ENCODE measurements at places on chromosomes 11 and 22. TPM values are rescaled to one million over a fixed set of nuclear protein-coding genes. Genes with fewer than 3 reads are reported as not detected.

NOX4 gene
- total RNA-seq: 81.8 TPM

PHOX2A gene
- not detected for total RNA-seq

CASP4 gene
- total RNA-seq: 177 TPM

RBFOX2 gene
- total RNA-seq: 99.2 TPM

C1QTNF6 gene
- total RNA-seq: 5.0 TPM

KRTAP5-1 gene
- not detected for total RNA-seq

DNA sequence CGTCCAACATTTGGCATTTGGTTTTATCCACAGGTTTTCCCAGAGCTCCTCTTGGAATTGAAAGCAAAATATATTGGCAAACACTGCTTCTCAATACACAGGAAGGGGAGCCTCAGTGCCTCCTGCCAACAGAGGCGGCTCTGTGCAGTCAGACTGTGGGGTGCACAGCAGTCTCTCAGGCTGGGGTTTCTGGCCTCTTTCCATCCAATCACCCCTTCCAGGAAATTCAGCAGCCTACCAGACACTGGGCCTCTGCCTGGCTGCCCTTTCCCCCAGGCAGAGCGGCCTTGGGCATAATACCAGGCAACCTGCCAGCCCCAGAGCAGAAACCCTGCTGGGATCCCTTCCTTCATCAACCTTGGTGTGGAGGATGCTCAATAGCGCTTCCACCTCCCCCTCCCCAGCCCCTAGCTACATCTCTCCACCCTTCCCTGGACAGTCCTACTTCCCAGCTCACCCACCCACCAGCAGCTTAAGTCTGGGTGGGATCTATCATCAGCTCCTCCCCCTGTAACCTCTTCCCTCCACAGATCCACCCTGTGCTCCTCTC, 17.8 kb upstream of the RAPSN start:
- DNase-seq: peak; percentile 80

- no peak for DNase-seq
Observed at GRCh38 chr11:47914743-47915142, 65.6 kb upstream of the PTPRJ start.

GRCh38 chr22:40123387-40123786, 54.3 kb upstream of the TNRC6B start:
- no peak for DNase-seq

GRCh38 chr22:41752011-41752970, 48.2 kb upstream of the CCDC134 start:
- no peak for DNase-seq

GRCh38 chr11:112961751-112962578, 745 bp downstream of the NCAM1 start:
- no peak for DNase-seq

- DNase-seq: peak; percentile 36
Observed at GRCh38 chr11:74702383-74703007, 28.7 kb downstream of the CHRDL2 start.

DNA sequence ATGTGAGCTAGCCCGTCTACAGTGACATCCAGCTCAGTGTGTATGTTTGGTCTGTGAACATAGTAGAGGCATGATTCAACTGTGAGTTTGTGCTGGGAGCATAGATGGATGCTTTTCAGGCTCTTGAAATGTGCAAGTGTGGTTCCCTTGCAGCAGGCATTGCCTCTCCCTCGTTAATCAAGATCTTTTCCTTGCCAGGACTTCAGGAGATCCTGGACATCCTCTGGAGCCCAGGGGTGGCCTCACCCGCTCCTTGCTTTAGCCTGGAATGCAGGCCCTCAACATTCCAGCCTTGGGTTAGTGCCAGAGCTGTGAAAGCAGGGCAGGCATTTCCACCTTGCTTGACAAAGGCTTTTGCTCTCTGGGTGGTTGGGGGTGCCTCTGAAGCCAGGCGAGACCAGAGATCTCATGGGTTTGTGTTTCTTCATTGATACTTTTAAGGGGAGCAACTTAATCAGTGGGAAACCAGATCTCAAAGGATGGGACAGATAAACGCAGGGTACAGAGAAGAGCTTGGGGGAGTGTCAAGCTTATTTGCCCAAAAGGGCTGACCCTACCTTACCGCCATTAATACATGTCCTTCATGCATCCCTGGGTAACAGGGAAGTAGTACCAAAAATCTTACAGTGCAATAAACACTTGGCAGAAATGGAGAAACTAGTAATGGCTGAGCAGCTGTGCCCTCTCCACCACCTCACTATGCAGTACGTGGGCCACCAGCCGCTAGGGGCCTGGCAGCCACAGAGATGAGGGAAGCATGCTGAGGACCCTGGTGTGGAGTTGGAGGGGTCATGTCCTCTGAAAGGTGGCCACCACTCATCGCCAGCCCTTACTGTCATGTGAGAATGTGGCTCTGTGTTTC, 72.1 kb downstream of the PTPRJ start:
- no peak for DNase-seq

DNA sequence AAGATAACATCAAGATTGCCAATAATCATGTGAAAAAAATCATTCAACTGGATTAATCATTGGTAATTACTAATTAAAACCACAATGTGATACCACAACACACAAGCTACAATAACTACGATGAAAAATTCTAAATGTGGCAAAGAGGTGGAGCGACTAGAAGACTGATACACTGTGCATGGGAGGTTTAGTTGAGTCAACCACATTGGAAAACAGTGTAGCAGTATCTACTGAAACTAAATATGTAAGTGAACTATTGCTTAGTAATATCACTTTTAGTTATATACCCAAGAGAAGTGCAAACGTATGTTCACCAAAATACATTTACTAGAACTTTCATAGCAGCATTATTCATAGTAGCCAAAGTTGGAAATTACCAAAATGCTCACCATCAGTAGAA, 359.9 kb downstream of the ETS1 start:
- DNase-seq: no peak

DNA sequence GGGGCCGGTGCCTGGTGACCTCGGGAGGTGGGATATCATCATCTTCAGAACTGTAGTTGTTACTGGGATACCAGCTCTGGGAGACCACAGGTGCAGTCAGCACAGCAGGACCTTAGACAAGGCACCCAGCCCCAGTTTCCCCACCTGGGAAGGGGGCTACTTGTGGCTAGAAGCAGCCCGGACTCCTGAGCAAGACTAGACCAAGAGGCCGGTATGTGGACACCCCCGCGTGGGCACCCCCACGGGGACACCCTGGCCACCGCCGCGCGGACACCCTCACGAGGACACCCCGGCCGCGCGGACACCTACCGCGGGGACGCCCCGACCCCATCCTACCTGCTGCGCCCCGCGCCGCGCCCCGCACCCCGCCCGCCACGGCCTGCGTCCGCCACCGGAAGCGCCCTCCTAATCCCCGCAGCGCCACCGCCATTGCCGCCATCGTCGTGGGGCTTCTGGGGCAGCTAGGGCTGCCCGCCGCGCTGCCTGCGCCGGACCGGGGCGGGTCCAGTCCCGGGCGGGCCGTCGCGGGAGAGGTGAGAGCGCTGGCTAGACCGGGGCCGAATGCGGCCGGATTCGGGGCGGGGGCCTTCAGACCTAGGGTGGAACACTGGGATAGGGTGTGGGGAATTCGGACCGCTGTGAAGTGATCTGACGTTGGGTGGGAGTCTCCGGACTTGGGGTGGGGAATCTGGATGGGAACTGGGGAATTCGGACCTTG, at the start of the genes COMT and TXNRD2:
TSS of gene COMT (plus strand) at position 408 of the 718 bp plus-strand sequence. CDS start 20,755 bp downstream, outside the sequence.
TSS of gene TXNRD2 (minus strand) at position 454 of the 718 bp plus-strand sequence. CDS start at position 439, 15 bp downstream.
- DNase-seq: no peak

DNA sequence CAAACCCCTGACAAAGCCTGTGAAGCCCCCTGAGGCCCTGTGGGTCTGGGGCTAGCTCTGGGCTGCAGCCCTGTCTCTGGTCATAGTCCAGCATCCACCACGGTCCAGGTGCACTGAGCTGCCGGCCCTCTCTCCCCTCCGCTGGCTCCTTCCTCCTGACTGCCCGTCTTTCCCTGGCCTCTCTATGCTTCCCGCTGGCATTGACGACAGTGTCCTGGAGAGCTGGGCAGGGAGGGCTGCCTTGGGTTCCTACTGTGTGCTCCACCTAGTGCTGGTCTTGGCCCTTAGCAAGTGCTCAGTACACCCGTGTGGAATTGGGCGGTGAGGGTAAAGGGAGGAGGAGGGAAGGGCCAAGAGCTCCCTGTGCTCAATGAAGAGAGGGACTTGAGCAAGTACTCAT, 868 bp upstream of the MYEOV start:
- DNase-seq: no peak

DNA sequence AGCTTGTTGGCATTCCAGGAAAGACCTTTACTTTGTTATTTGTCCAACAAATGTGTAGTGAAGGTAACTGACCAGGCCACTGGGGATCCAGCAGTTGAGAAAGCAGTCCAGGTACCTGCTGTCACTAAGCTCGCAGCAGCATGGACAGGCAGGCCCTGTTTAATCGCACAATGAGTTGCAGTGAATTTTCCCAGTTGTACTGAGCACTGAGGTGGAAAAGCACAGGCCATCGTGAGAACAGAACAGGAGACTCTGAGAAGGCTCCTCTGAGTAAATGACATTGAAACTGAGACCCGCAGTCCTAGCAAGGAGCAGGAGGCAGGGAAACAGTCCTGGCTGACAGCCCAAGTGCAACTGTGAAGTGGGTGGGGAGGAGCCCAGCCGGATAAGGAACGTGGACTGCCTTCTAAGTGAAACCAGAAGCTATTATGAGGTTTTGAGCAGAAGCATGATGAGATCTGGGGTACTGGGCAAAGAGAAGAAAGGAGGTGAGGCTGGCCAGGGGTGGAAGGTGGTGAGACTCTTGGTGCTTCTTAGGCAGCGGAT, 39.8 kb upstream of the CDON start:
- DNase-seq: no peak

DNA sequence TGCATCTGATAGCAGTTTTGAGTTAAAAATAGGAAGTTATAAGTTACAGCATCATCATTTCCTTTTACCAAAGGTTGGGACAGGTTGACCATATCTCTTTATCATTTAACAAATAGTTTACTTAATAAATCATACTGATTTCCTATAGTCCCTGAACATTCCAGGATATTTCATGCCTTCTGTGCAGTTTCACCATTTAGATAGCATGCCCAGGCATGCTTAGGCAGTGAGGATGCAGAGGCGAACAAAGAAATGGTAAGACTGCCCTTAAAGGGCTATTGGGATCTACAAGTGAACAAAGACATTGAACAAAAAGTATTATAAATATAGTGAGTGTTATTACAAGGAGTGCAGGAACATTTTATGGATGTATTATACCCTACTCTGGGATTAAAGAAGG, 96.4 kb downstream of the PRMT3 start:
- no peak for DNase-seq

GRCh38 chr11:123852321-123852720, 33.1 kb downstream of the TMEM225 start:
- DNase-seq: no peak

- DNase-seq: no peak
Observed at GRCh38 chr22:46018859-46019258, 41.9 kb upstream of the WNT7B start.

- DNase-seq: no peak
Observed at GRCh38 chr11:94450048-94450447, 43.6 kb downstream of the MRE11 start.

DNA sequence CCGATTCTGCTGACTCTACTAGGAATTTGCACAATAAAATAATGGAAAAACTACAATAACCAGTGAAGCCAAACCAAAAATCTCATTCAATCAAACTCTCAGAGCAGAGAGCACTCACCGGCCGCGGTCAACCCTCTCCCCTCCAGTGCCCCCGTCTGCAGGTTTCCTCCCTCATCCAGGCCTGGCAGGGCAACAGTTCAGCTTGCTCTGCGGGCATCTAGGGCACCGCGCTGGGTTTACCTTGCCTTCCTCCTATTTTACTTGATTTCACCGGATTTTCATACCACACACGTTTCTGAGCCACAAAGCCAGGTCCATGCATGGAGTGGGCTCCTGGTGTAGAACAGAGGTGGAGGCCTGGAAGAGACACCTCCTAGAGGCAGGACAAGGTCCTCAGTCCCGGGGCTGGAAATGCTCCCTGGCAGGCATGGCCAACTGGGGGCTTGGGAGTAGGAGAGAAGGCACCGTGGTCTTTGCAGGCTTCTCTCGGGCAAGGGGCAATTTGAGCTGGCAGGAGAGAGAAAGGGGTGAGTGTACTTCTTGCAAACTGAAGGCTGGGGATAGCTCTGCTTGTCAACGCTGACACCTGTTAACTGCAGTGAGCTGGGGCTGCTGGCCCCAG, 938.4 kb downstream of the BRD1 start:
- DNase-seq: no peak

GRCh38 chr22:19674129-19674928, 40.0 kb upstream of the SEPTIN5 start:
- DNase-seq: peak; percentile 86

DNA sequence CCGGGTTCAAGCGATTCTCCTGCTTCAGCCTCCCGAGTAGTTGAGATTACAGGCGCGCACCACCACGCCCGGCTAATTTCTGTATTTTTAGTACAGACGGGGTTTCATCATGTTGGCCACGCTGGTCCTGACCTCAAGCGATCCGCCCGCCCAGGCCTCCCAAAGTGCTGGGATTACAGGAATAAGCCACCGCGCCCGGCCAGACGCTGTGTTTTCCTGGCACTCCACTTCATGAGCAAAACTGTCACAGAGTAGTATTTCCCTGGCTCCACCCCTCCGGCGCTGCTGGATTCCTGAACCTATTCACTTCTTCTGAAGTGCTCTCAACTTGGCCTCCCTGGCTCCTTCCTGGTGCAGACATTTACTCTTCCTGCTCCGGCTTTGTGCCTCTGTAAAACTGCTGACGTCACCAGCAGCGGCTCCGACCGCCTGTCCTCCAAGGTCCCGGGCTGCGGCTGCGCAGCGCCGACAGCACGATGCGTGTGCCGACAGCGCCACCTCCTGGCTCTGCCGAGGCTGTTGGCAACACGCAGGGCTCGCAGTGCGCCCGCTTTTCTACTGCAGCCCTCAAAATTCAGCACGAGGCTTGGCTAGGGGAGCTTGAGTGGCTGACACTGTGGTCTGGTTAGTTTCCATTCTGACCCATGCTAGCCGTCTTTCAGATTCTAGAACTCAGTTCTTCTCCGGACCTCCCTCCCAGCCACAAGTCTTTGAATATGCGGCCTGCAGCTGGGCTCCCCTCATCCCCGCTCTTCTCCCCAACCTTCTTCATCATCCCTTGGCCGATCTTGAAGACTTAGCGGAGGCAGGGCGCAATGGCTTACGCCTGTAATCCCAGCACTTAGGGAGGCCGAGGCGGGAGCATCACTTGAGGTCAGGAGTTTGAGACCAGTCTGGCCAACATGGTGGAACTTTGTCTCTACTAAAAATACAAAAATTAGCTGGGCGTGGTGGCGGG, 36.6 kb downstream of the APOL3 start:
- DNase-seq: peak; percentile 97

- peak; percentile 16 for DNase-seq
Observed at GRCh38 chr22:35538801-35539321, 1.8 kb upstream of the RASD2 start.
